Neural crest cell (in vitro differentiated cells): ENCODE measurements at places on chromosomes 6 and 20. TPM values are rescaled to one million over a fixed set of nuclear protein-coding genes. Genes with fewer than 3 reads are reported as not detected.

SAMD10 gene
- 6.4 and 8.0 TPM in 2 replicates for total RNA-seq

STMND1 gene
- not detected in 2 replicates for total RNA-seq

CST5 gene
- total RNA-seq, result not detected in 2 replicates

PTK7 gene
- total RNA-seq, result 101 and 106 TPM in 2 replicates
